ENCODE measurements at places on chromosomes 12 and 14.

DNA sequence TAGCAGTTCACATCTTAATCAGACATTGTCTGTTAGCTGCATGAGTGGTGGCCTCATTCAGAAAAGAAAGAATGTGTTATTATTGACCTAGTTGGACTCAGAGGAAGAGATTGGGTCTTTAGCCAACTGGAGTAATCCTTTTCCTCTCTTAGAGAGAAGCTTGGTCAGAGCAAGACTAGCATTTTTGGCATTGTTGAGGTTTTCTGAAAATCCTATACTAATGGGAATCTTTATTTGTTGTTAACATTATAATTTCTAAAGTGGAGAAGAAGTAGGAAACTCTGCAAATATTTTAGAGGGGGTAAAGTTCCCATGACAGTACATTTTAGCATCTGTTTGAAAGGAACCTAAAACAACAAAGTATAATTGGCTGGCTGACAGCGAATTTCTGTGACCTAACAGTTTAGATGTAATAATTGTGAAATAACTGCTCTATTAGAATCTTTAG lies 9.7 kb downstream of the TOX4 start:
- no peak for DNase-seq

DNA sequence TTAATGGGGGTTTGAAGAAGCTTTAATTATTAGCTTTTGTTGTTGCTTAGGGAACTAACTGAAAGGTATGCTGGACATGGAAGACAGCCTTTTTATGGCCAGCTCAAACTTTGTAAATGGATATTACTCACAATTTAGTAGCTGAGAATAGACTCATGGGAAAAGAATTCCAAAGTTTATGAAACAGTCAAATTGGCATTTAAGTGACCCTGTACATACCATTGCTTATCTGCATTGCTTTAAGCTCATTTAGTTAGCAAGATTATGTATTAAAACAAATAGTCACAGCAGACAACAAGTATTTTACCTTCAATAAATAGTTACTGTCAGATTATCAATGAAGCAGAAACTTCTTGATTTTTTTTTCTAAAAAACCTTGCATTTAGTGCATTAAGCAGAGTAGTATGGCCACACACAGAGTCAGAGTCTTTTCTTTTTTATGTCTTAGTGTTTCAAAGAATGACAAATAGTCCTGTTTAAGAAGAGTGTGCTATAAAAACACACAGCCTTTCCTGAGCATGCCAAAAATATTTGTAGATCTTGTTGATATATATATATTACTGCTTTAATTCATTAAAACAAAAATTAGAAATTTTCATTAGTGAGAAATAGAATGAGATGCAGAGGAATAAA lies 102.2 kb downstream of the TTC6 start:
- no peak for DNase-seq

DNA sequence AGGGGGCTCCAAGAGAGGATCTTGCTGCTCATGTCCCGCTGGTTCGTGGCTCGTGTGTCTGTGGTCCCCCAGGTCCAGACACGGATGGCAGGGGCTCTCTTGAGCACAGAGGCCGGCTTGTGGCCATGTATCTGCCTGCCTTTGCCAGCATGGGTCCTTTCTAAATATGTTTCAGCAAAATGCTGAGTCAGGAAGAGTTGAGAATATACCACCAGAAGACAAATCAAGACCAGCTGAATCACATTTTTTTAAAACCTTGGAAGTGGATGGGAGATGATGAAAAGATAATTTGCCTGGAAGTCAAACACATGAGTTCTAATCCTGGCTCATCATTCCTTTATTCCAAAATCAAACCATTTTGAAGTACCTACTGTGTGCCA lies 58.0 kb downstream of the NUAK1 start:
- DNase-seq = no peak

DNA sequence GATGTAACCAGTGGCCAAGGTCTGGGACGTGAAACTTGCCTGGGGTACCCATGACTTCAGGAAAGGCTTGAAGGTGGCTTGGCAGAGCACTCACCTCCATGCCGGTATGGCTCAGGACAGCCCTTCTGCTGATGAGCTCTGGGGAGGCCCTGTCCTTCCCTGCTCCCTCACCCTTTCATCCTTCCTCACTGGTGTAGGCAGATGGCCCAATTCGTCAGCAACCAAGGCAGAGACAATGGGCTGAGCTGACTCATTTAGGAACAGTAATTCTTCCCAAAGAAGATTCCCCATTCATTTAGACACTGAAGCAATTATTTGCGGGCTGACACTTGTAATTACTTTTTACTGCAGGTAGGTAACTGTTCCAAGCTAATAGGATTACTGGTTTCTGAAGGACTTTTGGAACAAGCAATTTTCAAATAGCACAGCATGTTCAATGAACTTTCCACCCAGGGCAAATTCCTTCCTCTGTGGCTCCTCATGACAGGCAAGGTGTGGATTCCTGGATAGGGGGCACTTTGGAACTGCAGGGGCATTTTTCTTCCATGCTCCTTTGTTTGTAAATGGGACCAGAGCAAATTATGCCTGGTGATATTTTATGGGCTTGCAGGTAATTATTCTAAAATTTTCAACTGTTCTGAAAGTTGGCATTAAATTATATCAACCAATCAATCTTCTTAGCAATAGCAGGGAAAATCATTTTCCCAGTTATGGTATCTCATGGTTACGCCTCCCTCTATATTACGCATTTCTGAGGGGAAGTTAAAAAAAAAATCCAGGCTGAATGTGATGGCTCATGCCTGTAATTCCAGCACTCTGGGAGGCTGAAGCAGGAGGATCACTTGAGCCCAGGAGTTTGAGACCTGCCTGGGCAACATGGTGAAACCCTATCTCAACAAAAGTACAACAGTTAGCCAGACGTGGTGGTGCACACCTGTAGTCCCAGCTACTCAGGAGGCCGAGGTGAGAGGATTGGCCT lies 24.1 kb upstream of the NRDE2 start:
- DNase-seq = no peak

DNA sequence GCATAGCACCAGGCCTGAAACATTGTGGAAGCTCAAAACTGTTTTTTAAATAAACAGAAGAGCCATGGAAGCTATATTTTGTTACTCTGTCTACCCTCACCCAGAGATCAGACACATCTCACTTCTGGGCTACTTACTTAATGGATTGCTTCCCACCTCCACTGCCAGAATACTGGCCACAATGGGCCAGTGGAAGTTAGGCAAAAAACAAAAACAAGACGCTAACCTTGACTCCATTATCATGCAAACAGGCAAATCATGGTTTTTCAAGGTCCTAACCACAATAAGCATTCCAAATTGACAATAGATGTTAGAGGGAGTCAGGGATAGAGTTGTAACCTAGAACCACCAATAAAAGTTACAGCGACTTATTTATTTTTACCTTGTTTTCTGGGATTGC lies 52.7 kb upstream of the PTCSC3 start:
- DNase-seq = no peak

- no peak for DNase-seq
Measured at GRCh38 chr12:12405882-12406281, 49.0 kb downstream of the BORCS5 start.

DNA sequence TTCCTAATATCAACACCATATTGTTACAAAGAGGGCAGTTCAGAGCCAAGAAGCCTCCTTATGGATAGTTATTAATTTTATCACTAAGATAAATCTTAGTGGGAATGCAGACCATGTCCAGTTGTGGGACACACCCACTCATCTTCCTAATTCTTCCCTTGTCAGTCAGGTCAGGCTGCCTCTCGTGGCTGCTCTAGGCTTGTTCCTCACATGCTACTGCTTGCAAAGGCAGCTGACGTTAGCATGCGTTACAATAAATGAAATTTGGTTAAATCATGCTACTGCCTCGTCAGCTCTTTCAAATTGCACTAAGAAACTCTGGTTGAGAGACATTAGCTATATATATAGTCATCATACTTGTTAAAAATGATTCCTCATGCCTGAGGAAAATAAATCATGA lies 108.4 kb downstream of the CAND1 start:
- DNase-seq = no peak

DNA sequence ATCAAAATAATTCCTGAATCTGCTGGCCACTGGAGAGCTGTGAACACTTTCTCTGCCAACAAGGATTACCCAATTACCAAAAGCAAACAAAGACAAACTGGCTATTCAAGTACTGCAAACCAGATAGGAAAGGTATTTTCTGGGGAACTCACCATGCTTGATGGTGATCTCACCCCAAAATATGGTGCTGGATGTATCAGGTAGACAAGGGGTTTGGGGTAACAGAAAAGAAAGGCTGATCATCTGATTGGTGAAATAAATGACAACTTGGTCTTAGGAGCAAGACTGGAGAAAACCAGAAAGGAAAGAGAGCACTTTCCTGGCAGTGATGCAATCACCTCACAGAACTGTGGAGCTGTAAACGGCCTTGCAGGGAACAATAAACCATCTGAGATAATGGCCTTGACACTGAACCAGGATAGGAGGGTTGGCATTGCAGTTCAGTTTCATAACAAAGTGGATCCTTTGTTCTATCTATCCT lies 31.0 kb upstream of the NPFF start:
- DNase-seq = peak; percentile 85

- no peak for DNase-seq
Measured at GRCh38 chr12:51190820-51191219, 17.9 kb upstream of the TFCP2 start.

DNA sequence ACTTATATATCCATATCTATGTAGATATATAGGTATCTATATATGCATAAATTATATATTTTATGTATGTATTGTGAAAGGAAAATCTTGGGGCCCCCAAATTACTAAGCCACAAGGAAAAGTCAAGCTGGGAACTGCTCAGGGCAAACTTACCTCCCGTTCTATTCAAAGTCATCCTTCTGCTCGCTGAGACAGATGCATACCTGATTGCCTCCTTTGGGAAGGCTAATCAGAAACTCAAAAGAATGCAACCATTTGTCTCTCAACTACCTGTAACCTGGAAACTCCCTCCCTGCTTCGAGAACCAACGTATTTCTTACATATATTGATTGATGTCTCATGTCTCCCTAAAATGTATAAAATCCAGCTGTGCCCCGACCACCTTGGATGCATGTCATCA lies 58.8 kb upstream of the C14orf132 start:
- no peak for DNase-seq

DNA sequence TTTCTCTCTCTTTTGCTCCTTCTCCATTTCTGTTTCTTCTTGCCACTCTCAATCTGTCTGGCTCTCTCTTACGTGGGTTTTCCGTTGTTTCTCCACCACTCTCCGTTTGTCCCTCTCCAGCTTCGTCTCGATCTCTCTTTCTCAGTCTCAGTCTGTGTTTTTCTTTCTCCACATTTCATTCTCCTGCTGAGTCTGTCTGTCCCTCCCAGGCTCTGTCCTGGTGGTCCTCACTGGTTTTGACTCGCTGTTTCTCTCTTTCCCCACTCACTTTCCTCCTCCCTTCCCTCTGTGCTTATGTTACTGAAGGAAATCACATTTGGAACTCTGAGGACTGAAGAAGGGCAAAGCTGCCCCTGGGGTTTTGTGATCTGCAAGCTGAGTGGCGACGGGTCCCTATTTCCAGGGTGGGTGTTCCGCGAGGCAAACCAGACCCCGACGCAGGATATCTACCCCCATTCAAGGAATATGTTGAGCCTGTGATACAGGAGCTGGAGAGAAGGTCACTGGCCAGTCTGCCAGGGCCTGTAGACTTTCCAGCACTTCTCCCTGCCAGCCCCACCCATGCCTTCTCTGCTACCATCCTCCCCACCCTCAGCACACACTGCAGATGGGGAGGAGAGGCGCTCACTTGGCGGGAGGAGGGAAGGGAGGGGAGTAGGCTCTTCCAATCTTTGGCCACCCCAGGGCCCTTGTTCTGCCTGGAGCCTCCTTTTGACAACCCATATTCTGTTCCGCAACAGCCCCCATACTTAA lies 102.7 kb upstream of the MAP1LC3B2 start:
- DNase-seq = no peak

GRCh38 chr14:81385419-81385818 lies 14.7 kb downstream of the STON2 start:
- DNase-seq = no peak

DNA sequence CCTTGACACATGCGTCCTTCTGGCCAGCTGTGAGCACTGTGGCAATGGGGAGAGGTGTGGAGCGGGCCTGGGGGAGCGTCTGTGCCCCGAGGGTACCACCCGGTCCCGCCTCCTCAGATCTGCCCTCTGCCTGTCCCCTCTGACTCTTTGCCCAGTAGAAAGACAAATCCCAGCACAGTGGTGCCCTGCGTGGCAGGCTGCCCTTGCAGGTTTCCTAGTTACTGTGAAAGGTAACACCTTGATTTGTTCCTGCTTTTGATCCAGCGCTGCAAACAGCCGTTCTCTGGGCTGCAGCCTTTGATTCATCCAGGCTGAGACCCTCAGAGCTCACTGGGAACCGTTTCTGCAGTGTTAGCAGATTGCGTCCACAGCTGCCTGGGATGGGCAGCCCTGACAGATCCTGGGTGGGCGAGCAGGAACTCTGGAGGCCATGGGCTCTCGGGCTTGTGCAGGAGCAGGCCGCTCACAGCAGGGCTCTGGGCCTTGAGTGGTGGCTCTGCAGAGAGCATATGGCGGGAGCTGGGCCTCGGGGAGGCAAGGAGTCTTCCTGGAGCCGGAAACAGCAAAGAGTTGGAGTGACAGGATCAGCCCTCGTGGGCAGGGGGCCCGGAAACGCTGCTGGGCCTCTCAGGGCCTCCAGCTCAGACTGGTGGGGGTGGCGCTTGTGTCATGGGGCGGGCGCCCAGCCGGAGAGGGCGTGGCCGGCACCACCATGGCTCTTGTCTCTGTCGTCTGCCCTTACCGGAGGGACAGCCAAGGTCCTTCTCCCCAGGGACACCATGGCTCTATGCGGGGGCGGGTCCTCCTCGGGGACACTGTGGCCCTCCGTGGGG lies 16.6 kb downstream of the FBRSL1 start:
- DNase-seq = no peak

DNA sequence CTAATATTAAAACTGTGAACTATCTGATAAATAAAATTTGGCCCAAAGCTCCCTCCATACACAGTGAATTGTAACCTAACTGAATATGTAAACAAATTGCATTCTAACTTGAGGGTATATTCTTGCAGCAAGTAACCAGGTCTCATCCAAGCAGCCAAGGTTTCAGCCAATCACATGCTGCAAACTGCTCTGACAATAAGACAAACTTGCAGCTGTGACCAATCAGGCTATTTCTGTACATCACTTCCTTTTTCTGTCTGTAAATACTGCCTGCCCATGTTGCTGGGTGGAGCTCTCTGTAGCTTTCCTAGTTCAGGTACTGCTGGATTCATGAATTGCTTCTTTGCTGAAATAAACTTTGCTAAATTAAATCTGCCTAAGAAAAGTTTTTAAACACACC lies 499.0 kb downstream of the GALC start:
- DNase-seq = peak; percentile 14

DNA sequence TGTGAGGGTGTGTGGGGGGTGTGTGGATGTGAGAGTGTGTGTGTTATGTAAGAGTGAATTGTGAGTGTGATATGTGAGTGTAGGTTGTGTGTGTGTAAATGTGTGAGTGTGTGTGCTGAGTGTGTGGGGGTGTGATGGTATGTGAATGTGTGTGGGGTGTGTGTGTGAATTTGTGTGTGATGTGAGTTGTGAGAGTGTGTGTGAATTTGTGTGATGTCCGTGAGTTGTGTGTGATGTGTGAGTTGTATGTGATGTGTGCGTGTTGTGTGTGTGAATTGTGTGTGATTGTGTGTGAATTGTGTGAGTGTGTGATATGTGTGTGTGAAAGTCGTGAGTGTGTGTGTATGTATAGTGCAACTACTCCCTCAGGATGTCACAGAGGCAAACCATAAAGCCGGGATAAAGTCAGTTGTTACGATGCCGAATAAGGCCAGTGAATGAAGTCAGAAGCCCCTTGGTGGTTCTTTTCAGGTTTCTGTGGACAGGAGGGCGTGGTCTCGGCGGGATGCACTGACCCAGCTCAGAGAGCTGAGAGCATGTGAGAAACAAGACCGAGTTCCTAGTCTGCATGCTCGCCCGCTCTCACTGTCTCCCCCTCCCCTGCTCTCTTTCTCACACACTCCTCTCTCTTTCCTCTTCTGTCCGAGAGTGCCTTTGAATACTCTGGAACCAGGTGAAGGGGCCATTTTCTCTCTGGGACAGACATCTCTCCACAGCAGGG lies 71.8 kb upstream of the MAX start:
- DNase-seq = no peak

Data from DMS53 (cell line).